Glutamatergic neuron (in vitro differentiated cells): ENCODE measurements at places on chromosomes 4 and X. TPM values are rescaled to one million over a fixed set of nuclear protein-coding genes. Genes with fewer than 3 reads are reported as not detected.

- no peak for DNase-seq
These were observed 191.4 kb downstream of the MGST2 start for GRCh38 chr4:139857021-139857420.

GRCh38 chrX:13662355-13662791 lies 9.4 kb downstream of the TCEANC start:
- no peak for DNase-seq

Gene PPID
- total RNA-seq: 22.1 TPM

DNA sequence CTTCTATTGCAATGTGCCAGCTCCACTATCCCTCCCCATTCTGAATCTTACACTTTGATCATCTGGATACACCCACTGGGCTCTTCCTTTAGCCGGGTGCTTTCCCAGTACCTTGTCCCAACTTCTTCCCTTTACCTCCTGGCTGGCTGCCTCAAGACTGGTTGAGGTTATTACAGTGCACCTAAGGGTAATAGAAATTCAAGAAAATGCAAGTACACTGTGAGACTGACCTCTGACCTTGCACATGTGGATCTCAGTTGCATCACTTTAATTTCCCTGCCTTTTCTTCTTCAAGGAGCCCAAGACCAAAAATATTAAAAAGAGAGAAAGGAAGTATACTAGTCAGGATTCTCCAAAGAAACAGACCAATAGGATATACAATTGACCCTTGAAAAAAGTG lies 53.9 kb upstream of the NOCT start:
- DNase-seq: no peak

Gene CT45A1
- total RNA-seq: not detected

GRCh38 chrX:126770179-126770578 lies 49.4 kb upstream of the PRR32 start:
- DNase-seq: no peak

Gene RAB33A
- total RNA-seq: 13.3 TPM

DNA sequence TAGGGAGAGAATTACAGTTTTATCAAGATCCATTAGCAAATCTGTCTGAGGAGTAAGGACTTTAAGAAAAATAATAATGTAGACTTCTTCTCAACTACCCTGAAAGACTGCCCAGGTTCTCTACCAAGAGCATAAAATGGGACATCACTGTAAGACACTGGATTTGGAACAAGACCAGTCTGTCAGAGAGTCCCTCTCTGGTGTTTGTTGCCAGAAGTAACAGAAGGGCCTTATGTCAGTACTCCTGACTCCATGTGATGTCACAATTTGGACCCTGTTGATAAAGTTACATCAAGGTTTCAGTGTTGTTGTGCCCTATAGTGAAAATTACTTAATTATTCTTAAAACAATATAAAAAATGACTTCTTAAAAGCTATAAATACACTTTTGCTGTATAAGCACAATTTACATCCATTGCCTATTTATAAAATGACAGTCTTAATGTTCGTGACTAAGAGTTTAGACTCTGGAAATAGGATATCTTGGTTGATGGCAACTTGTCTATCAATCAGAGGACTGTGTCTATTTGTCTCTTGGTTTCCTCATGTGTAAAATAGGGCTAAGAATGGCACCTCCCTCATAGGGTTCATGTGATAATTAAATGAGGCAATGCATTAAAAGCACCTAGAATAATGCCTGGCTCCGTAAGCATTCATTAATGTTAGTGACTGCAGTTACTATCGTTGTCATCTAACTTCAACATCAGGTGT lies 57.8 kb downstream of the RS1 start:
- no peak for DNase-seq

DNA sequence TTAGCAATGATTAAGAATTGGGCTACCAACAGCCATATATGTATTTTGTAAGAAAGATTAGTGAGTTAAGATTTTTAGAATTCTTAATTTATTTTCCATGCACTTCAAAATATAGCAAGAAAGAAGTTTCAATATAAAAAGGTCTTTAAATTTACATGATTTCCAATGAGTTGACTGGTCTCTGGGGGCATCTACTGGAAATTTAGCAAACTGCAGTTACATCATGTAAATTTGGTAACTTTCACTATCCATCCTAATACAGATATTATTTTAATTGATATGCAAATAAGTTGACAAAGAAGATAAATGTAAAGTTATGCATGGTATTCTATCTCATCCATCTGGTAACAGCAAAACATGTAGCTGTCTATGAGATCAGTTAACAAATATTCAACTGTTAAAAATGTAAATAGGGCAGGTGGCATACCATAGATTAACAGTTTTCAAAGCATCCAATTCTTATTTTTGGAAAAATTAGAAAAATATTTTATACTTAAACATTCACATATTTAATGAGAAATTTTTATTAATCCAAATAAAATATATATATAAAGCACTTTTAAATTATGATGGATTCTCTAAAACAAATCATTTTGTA lies 29.1 kb downstream of the TTC29 start:
- no peak for DNase-seq

- peak; percentile 73 for DNase-seq
These were observed at the start of gene PCDH19 for GRCh38 chrX:100409610-100410590. TSS of gene PCDH19 (minus strand) at chrX:100410273. CDS start at chrX:100408597, 1,676 bp downstream.

DNA sequence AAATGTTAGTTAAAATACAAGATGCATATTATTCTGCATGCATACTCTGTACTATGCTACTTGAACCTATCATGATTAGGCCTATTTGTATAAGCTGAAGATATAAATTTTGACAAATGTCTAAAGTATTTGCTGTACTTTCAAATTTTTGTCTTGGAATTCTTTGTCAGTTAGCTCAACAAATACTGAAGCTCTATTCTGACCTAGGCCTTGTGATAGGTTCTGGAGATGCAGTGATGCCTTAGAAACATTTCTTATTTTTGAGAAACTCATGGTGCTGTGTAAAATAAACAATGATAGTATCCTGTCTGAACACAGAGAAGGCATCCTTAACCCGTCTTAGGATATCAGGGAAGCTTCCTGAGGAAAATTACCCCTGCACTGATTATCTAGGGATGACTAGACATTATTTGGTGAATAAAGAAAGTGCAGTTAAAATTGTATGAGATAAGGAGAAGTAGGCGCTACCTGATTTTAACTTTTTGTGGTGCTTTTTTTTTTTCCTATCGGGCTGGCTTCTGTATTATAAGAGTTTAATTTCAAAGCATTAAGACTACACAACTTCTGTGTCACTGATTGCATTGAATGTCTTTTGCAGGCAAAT lies 43.4 kb downstream of the MOB1B start:
- DNase-seq: no peak

Gene VEGFC
- not detected for total RNA-seq

Gene TCEAL7
- total RNA-seq: 67.2 TPM

DNA sequence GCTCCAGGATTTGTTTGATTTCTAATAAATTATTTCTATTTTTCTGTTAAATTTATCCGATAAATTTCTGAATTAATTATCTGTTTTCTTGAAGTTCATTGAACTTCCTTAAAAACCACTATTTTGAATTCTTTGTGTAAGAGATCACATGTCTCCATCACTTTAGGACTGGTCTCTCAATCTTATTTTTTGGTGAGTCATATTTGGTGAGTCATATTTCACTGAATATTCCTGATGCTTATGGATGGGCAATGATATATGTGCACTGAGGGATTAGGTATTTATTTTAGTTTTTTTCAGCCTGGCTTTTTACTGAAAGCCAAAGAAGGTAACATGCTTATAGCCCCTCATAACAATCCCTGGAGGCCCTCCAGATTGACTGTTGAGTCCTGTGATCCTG lies 48.5 kb upstream of the IL15 start:
- no peak for DNase-seq

- DNase-seq: no peak
These were observed 114.8 kb upstream of the VAMP7 start for GRCh38 chrX:155766321-155766720.

DNA sequence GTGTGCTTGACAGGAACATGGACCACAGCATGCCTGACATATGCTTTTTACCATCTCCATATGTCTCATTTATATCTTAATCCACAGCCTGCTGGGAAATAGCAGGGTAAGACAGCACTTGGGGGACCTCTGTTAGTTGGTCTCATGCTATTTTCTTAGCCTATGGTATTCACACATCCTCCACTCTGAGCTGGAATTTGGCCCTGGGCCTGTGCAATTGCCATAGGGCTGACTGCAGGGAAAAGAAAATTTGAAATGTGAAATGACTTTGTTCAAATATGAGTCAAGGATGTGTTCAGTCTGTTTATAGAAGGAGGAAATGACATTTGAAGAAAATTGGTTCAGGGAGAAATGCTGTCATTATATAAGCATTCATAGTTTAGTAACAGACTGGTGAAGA lies 9.6 kb upstream of the MAP7D3 start:
- no peak for DNase-seq

DNA sequence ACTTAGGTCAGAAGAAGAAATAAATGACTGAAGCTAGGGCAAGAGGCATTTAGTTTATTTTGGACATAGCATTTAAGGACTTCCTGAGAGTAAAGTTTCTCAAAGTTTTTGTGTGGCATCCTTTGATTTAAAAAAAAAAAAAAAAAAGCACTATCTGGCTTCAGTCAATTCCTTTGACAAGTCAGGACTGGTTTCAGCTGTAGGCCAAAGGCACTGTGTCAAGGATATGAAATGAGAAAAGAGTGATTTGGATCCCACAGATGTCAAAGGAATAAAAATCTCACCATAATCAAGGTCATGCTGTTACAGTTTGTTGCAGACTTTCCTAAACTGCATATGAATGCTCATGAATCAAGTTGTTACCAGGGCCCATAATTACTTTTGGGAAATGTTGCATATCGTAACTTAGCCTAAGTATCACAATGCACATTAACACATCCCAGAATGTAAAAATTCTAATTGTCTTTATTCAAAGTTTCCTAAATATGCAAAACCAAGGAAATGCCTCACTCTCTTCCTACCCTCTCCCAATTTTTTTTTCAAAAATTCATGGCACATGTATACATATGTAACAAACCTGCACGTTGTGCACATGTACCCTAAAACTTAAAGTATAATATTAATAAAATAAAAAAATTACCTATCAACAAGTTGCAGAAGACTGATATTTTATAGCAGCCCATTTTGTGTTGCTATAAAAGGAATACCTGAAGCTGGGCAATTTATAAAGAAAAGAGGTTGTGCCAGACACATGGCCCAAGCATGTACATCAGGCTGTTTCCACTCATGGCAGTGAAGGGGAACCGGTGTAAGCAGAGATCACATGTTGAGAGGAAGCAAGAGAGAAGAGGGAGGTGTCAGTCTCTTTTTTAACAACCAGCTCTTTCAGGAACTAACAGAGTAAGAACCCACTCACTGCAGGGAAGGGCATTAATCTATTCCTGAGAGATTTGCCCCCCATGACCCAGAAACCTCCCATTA lies 33.7 kb upstream of the ADAMTS3 start:
- DNase-seq: no peak

Gene SLC16A2
- 28.7 TPM for total RNA-seq

DNA sequence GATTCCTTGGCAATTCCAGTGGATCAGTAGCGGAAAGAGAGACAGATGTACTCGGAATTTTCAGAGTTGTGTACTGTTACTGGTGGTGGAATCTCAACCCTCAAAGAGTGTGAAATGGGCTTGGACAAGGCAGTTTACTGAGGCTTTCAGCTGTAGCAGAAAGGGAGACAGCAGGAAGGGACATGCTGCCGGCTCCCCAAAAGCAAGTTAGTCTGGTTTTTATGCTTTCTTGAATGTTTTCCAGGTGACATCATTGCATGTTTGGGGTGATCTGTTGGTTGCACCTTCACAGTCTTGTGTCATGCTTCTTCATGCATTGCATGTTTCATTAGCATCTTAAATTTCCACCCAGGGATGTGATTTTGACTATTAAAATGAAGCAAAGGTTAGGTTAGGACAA lies 1282.2 kb downstream of the ADGRL3 start:
- no peak for DNase-seq

Gene NEIL3
- 1.4 TPM for total RNA-seq

- no peak for DNase-seq
These were observed 58.5 kb downstream of the ASMT start for GRCh38 chrX:1673337-1673736.

- DNase-seq: no peak
These were observed 12.0 kb downstream of the SHOX start for GRCh38 chrX:642436-643240.

Gene OPRPN
- total RNA-seq: not detected

Gene IBSP
- total RNA-seq: not detected

DNA sequence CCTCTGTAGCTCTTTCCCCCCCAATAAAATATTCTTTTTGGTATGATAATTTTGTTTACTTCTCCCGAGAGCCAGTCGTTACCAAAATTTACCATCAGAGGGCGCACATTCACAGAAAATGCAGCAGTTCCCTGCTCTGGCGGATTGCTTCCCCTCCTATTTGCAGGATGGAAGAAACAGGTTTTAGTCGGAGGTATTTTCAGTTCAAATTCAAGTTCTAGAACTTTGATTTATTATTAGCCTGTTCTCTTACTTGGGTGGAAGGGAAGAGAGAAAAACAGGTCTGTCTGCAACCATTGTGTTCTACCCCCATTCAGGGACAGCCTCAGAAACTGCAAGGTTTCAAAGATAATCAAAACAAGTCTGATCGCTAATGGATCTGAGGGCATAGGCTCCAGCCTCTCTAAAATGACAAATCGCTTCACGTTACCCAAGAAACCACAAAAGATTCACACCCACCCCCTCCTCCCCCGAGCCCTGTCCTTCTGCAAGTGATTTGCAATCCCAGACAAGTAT lies 263.8 kb upstream of the RPS6KA3 start:
- peak; percentile 60 for DNase-seq

DNA sequence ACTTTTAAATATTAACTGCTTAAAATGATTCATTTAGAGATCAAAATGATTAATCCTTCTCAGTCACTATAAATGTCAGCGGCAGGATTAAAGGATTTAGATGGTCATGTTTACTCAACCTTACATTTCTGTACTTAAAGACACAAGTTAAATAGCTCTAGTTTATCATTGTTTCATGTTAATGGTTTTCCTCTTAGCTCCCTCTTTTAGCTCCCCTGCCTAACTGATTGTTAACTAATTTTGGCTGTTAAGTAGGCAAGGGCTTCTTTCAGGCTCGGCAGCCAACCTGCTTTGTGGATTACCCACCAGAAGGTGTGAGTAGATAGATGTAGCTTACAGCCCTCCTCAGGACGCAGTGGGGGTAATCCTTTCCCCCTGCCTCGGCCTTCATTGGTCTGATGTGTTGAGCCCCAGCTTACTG lies 96.0 kb downstream of the TENM3 start:
- no peak for DNase-seq

Gene GUCY1A1
- total RNA-seq: not detected

GRCh38 chr4:125770814-125771398 lies 456.2 kb downstream of the FAT4 start:
- no peak for DNase-seq

- no peak for DNase-seq
These were observed 7.0 kb upstream of the NKX1-1 start for GRCh38 chr4:1413204-1413663.

- no peak for DNase-seq
These were observed 471 bp upstream of the PLAC8 start for GRCh38 chr4:83115000-83115399.

DNA sequence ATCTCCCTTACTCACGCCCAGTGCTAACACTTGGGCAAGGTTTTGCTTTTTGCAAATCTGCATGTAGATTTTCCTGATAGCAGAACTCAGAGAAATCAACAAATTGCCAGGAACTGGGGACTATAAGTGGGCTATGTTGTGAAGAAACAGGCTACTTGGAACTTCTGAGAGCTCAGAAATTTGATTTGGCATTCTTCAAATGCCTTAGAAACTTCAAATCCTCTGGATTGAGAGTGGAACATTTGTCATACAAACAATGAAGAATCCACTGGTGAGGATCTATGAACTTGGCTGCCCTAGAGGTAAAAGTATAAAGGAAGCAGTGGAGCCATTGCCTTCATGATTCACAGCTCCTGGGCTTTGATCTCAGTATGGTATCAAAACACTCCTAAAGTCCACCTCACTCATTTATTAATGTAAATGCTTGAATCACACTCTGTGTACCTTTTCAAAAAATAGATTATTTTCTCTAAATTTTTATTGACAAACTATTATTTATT lies 126.0 kb downstream of the GLRA3 start:
- no peak for DNase-seq

Gene NWD2
- 0.17 TPM for total RNA-seq
